ENCODE measurements at places on chromosomes 5 and 9.

DNA sequence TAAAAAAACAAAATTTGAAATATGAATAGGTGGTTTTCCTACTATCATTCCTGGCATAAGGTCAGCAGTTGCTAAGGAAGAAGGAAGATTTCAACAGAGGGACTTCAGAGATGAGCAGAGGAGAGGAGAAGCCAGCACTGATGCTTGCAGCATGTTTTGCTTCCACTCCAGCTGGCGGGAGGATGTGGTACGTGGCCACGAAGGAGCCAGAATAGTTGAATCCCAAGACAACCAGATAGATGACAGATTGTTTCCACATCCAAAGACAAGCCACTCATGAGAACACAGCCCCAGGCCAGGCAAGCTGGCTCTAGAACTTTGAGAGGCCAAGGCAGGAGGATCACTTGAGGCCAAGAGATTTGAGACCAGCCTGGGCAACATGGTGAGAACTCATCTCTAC, 15.1 kb downstream of the TIMD4 start:
- ATAC-seq: no peak

GRCh38 chr9:135093111-135093510, 5.6 kb downstream of the OLFM1 start:
- ATAC-seq: no peak

DNA sequence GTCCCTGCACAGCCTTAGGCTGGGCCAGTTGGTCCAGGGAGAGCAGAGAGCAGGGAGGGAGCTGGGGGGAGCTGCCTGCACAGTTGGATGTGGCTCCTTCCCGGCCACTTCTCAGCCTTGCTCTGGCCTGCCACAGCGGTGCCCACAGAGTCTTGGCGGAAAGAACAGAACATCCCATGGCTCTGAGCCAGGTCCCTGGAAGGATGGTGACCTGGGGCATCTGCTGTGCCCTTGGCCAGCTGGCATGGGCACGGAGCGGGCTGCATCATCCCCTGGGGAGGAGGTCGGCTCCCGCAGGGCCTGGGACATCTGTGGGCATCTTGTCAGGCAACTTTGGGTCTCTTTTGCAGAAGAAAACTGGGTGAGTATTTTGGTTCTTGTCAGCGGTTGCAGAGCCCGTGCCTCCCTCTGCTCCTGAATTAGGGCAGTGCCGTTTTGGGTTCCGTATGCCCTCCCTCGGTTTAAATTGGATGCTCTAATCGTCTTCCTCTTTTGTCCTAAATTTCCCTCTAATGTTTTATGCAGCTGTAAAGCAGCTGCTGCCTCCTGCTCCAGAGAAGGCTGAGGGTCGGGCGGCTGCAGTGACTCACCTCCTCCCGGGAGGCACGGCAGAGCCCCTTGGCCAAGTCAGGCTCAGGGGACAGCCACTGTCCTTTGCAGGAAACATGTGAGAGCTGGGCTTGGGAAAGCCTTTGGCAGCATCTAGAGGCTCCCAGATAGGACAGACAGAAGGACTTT, 10.5 kb upstream of the NACC2 start:
- no peak for ATAC-seq

DNA sequence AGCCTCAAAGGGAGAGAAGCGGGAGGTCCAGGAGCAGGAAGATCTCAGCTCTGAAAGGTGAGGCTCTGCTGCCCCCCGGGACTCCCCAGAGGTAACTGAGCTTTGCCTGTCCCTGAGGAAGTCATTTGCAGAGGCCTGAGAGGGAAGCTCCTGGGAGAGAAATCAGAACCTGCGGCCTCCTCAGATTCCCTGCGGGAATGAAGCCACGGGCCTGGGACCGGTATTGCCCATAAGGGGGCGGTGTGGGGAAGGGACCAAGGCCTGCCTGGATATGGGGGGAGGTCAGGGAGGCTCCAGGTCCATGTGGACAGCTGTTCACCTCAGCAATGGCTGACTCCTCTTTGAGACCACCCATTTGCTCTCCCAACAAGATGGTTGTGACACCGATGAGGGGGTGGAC, 1.3 kb downstream of the SPATA31E1 start:
- ATAC-seq: no peak

- no peak for ATAC-seq
Observed at GRCh38 chr9:88759364-88759763, 224.4 kb downstream of the NXNL2 start.

GRCh38 chr5:107669096-107670031, 1.4 kb downstream of the EFNA5 start:
- no peak for ATAC-seq

GRCh38 chr5:5340206-5340729, 82.2 kb upstream of the ICE1 start:
- ATAC-seq: peak; percentile 93

DNA sequence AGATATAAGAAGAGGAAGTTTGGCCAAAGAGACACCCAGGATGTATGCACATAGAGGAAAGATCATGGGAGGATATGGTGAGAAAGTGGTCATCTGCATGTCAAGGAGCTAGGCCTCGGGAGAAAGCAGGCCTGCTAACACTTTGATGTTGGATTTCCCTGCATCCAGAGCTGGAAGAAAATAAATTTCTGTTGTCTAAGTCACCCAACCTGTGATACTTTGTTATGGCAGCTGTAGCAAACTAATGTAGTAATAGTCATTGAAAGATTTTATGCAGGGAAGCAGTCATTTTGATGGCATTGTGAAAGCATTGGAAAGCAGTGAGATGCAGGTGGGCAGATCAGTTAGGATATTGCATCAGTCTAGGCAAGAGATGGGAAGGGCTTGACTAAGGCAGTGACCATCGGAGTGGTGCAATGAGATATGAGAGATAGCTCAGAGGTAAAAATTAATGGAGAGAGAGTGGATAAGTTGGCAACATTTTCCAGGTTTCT, 24.5 kb upstream of the FOCAD start:
- ATAC-seq: no peak

GRCh38 chr9:87497604-87498045, at the start of gene DAPK1:
TSS of gene DAPK1 (plus strand) at chr9:87497867. CDS start at chr9:87499078, 1,211 bp downstream.
- peak; percentile 74 for ATAC-seq

- no peak for ATAC-seq
Observed at GRCh38 chr5:159405611-159406031, 75.3 kb upstream of the IL12B start.

- ATAC-seq: no peak
Observed at GRCh38 chr5:26856238-26856637, 182.1 kb downstream of the CDH9 start.

GRCh38 chr9:95507464-95508241, 9.1 kb downstream of the PTCH1 start:
- peak; percentile 24 for ATAC-seq

- peak; percentile 60 for ATAC-seq
Observed at GRCh38 chr9:133184971-133185370, 21.3 kb upstream of the GBGT1 start.

DNA sequence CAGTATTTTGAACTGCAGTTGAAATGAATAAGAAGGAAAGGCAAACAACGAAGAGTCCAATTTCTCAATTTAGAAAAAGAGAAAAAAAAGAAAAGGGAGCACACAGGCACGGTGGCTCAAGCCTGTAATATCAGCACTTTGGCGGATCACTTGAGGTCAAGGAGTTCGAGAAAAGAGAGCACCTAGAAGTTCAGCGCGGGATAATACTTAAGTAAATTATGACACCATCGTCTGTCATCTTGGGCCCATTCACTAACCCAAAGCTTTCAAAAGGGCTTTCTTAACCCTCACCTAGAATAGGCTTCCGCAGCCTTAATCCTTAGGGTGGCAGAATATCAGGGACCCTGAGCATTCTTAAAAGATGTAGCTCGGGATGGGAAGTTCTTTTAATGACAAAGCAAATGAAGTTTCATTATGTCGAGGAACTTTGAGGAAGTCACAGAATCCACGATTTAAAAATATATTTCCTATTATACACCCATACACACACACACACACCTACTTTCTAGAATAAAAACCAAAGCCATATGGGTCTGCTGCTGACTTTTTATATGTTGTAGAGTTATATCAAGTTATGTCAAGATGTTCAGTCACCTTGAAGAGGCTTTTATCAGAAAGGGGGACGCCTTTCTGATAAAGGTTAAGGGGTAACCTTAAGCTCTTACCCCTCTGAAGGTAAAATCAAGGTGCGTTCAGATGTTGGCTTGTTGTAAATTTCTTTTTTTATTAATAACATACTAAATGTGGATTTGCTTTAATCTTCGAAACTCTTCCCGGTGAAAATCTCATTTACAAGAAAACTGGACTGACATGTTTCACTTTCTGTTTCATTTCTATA, 602 bp upstream of the CD274 start:
- peak; percentile 66 for ATAC-seq

DNA sequence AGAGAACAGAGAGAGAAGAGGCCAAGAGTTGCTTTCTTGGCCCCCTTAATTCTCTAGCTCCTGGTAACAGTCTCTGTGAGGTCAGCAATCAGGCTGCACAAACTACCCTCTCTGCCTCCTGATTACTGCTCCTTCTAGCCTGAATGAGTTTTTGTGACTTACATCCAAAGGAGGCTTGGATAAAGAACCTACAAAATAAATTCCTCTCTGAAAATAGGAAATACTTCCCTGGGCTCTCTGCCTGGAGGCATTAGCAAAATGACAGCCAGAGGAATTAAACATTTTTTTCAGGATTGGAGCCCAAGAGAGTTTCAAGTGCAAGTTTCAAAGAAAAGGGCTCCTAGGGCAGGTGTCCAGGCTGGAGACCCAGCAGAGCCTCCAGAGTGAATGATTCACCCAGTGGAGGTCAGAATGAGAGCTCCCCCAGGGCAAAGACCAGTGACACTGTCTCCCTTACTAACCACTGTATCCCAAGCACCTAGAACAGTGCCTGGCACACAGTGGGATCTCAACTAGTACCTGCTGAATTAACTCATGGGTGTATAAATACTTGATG, 162.5 kb downstream of the SPOCK1 start:
- no peak for ATAC-seq

GRCh38 chr9:77806741-77807140, 158.6 kb upstream of the GNA14 start:
- no peak for ATAC-seq

GRCh38 chr9:128913048-128913900, 7.5 kb upstream of the PHYHD1 start:
- peak; percentile 5 for ATAC-seq

DNA sequence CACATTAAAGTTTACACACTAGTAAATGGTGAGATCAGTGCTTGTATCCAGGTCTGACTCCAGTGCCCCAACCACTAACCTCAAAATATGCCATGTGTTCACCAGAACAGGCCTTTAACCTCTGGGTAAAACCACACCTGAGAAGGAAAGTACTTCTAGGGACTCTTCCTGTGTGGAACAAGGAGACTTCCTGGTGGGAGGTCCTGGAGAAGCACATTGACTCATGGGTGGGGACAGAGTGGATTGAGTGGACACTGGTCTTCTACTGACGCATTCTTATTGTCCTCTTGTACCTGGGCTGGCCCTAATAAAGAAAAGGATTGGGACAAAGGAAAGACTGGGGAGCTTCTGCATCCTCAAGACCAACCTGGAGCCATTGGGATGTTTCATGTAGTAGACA, 43.4 kb downstream of the ANGPTL2 start:
- no peak for ATAC-seq

DNA sequence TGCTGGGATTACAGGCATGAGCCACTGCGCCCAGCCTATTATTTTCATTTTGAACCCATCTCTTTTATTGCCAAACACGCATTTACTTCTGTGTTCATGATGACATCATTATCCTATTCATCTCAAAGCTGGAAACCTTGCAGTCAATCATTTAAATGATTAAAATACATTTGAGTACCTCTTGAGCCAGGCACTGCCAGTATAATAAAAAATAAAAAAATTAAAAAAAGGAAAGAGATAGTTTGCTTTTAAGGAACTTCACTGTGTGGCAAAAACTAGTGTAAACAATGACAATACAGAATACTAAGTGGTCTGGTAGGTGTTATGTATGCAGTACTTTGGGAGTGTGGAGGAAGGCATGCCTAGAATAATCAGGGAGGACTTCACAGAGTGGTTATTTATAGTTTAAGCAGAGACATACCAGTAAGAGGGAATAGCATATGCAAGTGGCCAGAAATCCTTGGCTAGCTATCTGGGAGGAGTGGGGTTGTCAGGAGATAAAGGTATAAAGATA, 8.6 kb downstream of the NSD1 start:
- ATAC-seq: no peak

- ATAC-seq: no peak
Observed at GRCh38 chr5:176882567-176882903, 16.6 kb downstream of the HK3 start.

GRCh38 chr9:133454943-133455673, 4.7 kb upstream of the CACFD1 start:
- no peak for ATAC-seq

DNA sequence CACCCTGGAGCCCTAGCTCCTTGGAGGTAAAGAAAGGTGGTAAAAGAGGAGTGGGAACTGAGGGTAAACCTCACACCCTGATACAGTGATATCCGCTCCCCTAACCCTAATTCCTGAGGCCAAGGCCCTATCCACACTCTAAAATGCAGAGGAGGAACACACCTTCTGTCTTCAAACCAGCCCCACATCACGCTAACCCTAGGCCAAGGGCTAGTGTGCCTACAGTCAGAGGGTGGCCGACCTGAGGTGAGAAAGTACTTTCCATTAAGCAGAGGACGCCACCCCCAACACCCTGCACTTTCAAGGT, 590 bp downstream of the HDAC3 start:
- no peak for ATAC-seq

DNA sequence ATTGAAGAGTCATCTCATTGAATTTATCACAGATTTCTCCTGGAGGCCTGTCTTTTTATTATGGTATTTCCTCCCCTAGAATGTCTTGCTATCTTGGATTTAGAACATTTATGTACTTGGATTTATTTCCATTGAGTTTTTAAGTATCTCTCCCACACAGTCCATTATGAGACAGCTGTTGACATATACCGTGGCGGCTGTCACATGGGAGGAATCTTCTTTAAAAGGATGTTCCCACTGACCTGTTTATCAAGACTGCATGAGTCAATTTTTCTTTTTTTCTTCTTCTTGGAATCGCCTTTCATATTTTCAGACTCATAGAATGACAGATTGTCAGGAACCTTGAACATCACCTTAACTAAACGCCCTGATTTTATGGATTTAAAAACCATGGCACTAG, 2.9 kb upstream of the CAVIN4 start:
- ATAC-seq: no peak

GRCh38 chr5:72231991-72232703, 87.9 kb downstream of the MRPS27 start:
- peak; percentile 36 for ATAC-seq
